Neural progenitor cell (in vitro differentiated cells): ENCODE measurements at places on chromosomes 4 and X. TPM values are rescaled to one million over a fixed set of nuclear protein-coding genes. Genes with fewer than 3 reads are reported as not detected.
A peak's percentile ranks its signal among the peaks of the same experiment; 100 is the strongest.

GRCh38 chr4:139146926-139147629 lies 29.9 kb downstream of the ELF2 start:
- DNase-seq, result no peak

DNA sequence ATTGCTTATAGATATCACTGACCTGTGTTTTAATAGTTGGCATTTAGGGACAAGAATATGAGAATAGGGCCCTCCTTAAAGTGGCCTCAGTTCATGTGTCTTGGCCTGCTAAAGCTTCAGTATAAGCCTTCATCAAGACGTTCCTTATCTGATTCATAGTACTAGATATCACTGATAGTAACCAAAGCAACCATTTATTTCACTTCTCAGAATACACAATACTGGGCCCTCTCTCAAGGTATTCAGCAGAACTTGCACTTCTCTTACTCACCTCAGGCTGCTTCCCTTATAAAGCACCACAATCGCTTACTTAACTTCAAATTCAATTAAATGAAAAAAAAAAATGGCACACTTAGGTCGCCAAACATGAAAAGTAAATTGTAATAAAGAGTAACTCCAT lies 259.4 kb upstream of the PCDH7 start:
- DNase-seq, result no peak

Gene FAM9C
- total RNA-seq, result not detected in 2 replicates

- peak; percentile 39 for DNase-seq
These were observed 17.0 kb upstream of the TMEM144 start for GRCh38 chr4:158193171-158193749.

Gene TXLNG
- total RNA-seq, result 26.6 and 37.1 TPM in 2 replicates

- no peak for DNase-seq
These were observed 13.6 kb downstream of the LDB2 start for GRCh38 chr4:16884673-16885460.

GRCh38 chr4:53963781-53964180 lies 100.6 kb downstream of the CHIC2 start:
- DNase-seq, result no peak

DNA sequence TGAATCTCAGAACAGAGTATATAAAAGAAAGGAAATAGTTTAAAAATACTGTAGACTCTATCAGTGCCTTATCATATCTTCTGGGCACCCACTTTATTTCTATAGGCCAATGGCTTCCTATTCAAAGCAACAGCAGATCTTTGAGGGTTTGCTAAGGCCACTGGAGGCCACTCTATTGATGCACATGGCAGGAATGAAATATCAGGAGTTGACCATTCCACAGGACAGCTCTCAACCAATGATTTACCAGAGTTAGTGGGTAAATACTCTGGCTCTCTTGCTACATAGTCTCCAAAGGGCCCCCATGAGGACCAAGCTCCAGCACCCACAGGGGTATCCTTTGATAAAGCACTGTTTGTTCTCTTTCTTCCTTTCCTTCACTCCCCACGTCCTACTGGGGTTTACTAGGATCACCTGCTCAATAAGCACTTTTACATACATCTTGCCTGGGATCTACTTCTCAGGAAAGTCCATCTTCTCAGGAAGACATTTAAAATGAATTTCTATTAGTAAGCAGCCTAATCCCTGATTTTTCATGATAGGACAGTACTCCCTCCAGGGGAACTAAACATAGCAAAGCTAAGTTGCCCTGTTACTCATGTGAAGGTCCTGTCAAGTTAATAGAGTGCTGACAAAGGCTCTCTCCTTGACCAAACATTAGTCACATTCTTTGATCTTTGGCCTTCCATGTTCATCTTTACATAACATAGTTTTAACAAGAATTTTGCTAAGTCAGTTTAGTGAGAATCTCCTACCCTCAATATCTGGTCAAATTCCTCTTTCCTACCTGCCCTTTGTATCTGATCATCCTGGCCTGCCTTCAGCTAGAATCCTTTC lies 459.7 kb downstream of the GRXCR1 start:
- DNase-seq, result no peak

Gene CXCR3
- total RNA-seq, result not detected in 2 replicates

DNA sequence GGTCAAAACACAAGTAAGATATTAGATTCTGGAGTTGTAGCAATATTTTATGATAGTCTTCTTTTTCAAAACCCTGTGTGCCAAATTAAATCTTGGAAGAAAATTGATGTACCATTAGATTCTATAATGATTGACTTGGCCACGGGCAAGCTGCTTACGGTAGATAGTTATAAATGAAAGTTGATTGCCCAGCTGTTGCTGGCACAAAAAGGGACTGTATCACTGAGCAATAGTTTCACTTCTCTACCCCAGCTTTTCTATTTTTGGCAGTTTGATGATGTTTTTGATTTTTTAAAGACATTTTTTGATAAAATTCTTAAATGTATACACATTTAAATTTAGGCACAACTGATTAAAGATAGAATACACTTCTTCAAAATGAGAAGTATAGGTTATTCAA lies 333.3 kb downstream of the TRAM1L1 start:
- DNase-seq, result no peak

- DNase-seq, result no peak
These were observed 284.0 kb upstream of the ZFP42 start for GRCh38 chr4:187711586-187711985.

DNA sequence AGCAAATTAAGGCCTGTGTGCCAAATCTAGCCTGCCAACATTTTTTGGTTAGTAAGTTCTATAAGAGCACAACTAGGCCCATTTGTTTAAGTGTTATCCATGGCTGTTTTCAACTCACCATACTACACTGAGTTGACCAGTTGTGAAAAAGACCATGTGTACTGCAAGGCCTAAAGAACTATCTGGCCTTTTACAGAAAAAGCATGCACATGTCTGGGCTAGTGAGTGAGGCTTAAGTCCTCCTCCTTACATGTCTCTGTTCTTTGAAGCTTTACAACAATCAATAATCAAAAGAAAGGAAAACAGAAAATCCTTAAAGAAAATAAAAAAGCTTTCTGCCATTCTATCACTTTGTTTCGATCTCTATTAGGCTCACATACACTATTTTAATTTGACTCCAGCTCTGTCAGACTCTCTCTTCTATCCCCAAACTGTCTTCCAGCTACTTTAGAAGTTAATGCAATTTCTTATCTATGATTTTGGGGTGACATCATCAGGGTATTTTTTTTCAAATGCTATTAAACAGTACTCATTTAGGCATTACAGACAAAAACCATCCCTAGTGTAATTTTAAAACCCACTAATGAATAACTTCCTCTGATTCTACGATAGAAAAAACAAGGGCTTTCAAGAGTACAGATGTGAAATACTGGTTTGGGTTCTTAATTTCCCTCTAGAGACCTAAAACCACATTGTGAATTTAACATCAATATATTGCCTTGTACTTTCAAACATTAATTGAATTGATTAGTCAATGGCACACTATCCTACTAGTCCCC lies 161.8 kb downstream of the MAB21L2 start:
- no peak for DNase-seq

Gene CCDC149
- 3.4 and 5.0 TPM in 2 replicates for total RNA-seq

- no peak for DNase-seq
These were observed 247.4 kb upstream of the CTSO start for GRCh38 chr4:156201050-156201449.

Gene MAGEB10
- total RNA-seq, result not detected in 2 replicates

DNA sequence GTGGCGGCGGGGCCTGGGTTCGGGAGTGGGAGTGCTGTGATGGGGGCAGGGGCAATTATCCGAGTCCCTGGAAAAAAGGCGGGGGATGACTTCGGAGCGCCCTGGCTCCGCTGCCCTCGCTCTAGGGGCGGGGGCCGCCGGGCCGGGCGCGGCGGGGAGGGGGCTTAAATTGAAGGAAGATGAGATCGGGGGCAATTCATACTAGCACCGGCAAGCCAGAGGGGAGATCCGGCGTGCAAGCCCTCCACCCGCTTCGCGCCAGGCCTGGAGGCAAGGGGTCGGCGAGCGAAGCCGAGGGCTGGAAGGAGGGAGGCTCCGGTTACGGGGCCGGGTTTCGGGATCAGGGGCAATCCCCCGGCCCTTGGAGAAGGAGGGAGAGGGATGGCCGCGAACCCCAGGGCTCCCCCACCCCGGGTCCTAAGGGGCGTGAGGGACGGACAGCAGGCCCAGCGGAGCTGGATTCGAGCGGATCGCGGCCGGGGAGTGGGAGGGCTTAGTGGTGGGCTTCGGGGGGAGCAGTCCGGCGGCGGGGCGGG lies 1.2 kb downstream of the BCORL1 start:
- DNase-seq, result peak; percentile 74
